ENCODE measurements at places on chromosomes 5 and 9.

GRCh38 chr5:66609615-66610014, 13.4 kb downstream of the MAST4 start:
- DNase-seq = no peak

GRCh38 chr9:14428781-14429230, 114.9 kb upstream of the NFIB start:
- no peak for DNase-seq

DNA sequence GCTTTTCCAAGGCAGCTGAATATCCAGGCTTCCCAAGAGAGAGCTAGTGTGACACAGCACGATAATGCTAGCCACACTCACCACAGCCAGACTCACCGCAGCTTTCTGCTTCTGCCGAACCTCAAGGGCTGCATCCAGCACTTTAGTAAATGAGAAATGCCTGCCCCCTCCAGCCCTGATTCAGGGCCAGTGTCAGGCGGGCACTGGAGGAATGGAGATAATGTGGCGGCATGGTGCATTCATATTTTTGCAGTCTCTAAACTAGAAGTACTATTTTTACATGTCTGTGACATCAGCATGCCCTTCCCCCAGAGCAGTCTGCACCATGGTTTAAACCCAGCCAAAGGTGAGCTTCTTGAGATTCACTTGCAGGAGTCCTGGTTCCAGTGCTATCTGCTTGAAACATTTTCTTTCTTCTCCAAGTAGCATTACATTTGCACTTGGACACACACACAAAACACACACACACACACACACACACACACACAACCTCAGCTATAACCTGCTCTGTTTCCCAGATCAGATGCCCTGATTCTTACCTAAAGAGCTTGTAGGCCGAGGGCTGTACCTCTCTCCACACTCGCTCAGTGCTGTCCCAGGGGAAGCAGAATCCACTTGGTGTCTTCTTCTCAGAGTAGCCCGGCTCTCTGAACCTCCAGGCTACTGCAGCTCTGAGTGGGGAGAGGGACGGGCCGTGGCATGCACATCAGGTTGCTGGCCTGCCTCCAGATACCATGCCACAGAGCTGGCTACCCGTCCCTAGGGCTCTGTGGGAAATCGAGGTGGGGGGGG, at the start of gene FGF1:
FGF1 (minus strand) TSS at position 673 of the 792 bp plus-strand sequence. CDS start 71,963 bp downstream, outside the sequence.
- no peak for DNase-seq

- no peak for DNase-seq
Observed at GRCh38 chr5:9903801-9904200, 273.6 kb upstream of the TAS2R1 start.

DNA sequence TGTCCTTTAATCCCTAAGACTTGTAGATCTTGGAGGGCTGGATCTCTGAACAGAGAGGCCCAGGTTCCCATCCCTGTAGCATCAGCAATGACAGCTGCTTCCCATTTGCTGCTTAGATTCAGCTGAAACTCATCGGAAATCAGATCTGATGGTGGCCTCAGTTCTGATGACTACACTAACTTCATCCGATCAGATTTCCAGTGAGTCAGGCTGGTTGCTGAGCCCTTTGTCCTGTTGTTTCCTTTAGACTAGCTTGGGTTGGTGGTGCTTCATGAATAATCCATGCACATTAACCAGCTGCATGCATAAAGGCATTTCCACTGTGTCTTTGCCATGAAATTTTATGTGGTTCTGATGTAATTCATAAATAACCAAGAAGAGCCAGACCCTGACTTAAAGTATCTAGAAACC, 195.2 kb upstream of the TUT7 start:
- DNase-seq = no peak

All from GF-D8 (cell line).